ENCODE measurements at places on chromosomes 2 and 18.
A peak's percentile ranks its signal among the peaks of the same experiment; 100 is the strongest.

GRCh38 chr2:159175927-159176326 is 110.6 kb downstream of the WDSUB1 start:
- no peak for DNase-seq

DNA sequence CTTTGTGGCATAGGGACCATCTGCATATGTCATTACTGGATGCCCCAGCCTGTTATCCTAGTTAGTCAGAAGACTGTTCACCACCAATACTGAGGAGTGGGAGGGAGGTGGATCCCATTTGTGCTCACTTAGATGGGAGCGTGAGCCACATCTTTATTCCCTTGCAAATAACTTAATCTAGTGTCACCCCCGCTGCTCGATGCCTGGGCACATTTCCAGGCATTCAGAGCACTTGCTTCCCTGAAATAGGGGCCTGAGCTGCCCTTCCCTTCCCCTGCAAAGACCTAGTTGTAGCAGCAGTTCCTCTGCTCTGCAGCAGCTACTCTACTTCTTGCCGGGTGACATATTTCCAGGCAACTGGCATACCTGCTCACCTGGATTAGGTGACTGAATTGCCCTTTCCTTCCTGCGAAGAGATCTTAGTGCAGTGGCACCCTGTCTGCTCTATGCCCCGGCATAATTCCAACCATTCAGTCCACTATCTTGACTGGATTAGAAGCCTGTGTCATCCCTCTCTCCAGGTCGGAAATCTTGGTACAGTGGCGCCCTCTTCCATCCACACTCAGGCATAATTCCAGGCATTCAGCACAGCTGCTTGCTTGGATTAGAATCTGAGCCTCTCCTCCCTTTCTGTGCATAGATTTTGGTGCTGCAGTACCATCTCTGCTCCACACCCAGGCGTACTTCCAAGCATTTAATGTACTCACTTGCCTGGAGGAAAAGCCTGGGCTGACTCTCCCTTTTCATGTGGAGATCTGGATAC is 1389.1 kb upstream of the TMEFF2 start:
- DNase-seq, result peak; percentile 37

DNA sequence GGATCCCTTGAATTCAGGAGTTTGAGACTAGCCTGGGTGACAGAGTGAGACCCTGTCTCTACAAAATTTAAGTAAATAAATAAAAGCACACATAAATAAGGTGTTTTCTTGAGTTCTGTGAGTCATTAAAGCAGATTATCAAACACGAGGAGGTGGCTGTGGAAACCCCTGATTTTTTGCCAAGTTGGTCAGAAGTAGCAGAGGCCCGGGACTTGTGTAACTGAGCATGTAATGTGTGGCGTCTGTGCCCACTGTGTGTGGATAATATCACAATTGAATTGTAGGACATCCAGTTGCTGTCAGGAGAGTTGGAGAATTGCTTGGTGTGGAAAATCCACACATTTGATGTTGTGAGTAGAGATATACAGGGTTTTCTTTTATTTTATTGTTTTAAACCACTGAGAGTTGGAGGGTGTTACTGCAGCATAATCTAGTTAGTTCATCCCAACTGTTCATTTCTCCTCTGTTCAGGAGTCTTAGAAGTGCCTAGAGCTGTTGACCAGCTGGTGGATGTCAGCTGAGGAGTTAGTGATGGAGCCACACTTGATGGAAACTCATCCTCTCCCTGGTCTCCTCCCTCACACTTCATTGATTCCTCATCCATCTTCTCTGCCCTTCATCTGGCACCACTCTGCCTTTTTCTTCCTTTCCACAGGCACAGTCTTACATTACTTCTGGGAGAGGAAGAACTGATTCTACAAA is 45.9 kb upstream of the RHOB start:
- DNase-seq, result no peak

GRCh38 chr2:199309411-199309810 is 148.3 kb downstream of the SATB2 start:
- DNase-seq, result peak; percentile 79

- peak; percentile 95 for DNase-seq
These were observed 3.7 kb upstream of the TUBA4B start for GRCh38 chr2:219249203-219249980.

DNA sequence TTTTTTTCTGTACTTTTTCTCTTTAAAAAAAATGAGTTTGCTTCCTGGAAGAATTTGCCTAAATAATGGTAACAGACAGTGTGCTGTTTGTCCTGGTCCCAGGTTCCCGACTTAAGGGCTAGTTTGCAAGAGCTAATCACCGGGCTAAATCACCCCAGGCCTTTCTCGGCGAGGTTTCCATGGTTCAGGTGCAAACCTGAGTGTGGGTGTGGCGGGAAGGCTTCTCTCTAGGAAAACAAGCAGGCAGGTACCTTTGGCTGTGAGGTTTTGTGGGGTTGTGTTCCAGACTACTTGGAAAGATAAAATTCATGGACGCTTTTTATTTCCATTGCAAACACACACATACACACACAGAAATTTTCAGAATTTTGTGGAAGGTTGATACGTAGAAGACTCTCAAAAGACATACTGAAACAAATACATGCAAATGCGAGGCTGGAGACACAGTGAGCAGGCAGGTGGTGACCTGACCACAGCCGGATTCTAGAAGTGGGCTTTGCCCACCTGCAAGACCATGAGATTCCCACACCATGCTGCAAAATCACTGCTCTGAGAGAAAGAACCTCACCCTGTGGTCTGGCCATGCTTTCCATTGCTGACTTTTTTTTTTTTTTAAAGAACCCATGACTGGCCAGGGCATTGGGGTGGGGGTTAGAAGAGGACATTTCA is 815 bp downstream of the CNDP1 start:
- DNase-seq, result peak; percentile 93

GRCh38 chr2:7992612-7993602 is 688.9 kb upstream of the ID2 start:
- no peak for DNase-seq

DNA sequence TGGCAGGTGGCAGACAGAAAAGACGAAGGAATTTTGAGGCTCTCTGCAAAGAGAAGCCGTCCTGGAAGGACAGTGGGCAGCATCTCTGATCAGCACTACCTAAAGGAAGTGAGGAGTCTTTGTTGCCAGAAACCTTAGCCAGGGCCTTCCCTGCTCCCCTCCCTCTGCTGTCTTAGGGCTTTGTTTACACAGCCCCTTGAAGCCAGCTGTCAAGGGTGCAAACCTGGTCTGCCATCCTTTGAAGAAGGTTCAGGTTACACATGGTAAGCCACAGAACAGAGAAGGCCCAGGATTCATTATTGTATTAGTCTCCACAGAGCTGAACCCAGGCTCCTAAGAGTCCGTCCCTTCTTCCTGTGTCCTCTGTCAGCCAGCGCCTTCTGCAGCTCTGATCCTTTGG is 356.7 kb downstream of the TGIF1 start:
- no peak for DNase-seq

DNA sequence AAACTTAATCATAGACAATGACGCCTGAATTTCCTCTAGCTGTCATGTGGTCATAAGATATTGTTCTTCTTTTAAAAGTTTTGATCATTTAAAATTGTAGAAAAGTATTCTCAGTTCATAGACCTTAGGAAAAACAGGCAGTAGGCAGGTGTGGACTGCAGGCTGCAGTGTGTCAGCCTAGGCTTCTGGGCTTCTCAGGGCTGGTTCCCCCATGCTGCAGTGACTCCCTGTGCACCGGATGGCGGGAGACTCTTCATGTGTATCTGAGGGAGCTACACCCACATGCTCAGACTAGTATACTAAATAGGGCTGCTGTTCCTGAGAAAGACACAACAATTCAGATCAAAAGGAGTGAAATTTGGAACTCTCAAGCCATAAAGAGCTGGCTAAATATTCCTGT is 72.4 kb downstream of the PXDN start:
- DNase-seq, result no peak

GRCh38 chr2:65919550-65920188 is 487.3 kb upstream of the SPRED2 start:
- no peak for DNase-seq

DNA sequence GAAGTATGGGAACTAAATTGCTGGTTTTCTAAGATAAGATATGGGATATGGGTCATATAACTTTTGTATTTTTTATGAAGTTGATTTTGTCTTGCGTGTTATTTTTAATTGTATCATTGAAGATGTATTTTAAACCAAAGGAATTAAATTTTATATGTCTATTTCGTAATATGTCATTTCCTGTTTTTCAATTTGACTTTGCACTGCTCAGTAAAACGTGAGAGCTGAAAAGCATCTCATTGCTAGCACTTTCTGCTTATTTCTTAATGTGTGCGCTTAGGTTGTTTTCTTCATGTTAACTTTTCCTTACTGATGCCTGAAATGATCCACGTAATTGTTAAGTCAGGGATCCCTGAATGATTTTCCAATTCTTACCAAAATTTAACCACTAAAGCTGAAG is 41.2 kb upstream of the KLF11 start:
- no peak for DNase-seq

- DNase-seq, result no peak
These were observed 852.6 kb upstream of the ID2 start for GRCh38 chr2:7829241-7829640.

- DNase-seq, result no peak
These were observed 83.1 kb upstream of the CD226 start for GRCh38 chr18:70030728-70031127.

DNA sequence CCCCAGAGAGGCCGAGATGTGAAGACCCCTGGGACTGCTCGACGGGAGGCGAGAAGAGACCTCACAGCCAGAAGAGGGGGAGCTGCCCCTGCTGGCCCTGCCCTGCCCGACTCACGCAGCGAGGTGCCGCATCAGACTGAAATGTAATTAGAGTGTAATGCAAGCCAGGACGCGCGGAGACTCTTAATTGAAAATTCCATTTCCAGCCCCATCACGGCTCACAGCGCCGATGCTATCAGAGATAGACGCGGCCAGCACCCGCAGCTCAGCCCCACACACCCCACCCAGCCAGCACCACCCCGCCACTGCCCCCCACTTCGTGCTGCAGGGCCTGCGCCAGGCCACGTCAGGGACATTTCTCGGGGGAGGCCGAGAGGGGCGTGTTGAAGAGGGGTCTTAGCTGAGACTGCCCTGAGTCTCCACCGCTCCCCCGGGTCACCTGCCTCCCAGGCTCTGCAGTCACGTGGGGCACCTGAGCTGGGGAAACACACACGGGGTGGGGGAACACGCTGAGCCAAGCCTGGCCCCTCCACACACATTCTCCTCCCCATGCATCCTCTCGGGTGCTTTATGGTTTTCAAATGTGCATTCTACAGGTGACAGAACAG is 78.1 kb downstream of the TEX51 start:
- DNase-seq, result no peak

DNA sequence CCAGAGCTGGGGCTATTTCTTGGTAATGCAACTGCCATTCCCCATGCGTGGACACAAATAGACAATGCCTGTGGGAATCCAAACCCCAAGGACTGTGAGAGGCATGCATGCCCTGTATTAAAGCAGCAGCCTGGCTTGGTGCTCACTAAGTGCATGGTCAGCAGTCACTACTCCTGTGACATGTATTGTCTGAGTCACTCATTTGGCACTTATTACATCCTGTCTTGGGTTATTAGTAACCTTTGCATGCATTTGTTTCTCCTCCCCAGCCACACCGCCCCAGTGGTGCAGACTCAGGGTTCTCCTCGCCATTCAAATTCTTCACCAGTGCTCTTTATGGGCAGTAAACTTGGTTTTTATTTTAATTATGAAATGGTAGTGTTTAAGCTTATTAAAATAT is 30.2 kb downstream of the PRKCE start:
- no peak for DNase-seq

GRCh38 chr2:209633911-209634310 is 137.7 kb upstream of the UNC80 start:
- no peak for DNase-seq

- no peak for DNase-seq
These were observed 105.9 kb downstream of the ANKRD44 start for GRCh38 chr2:197204519-197205250.

DNA sequence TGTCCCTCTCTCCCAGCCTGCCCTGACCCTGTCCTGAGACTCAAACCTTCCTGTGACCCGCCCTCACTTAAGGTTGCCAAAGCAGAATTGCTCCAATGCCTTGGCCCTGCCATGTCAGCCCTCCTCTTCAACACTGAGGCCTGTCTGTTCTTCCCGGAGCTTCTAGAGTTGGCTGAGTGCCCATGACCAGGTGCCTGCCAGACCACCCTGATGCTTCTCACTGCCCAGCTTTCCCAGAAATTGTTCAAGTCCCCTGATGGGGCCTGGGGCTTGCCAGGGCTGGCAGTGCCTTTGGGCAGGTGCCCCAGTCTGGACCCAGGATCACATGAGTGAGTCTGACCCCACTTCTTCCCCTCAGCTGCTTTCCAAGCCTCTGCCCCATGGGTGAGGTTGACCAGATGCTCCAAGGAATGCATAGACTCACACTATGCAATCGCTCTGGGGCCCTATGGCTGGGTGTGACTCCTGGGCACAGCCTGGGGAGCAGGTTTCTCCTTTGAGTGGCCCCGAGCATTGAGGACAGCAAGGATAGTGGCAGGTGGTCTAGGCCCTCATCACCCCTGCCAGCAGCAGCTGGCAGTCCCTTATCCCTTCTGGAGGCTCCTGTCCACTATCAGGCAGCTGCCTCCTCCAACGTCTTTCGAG is 3.1 kb upstream of the INPP5D start:
- DNase-seq, result no peak

- no peak for DNase-seq
These were observed 58.4 kb downstream of the TMEM247 start for GRCh38 chr2:46537624-46538295.

GRCh38 chr18:32025744-32026143 is 7.1 kb downstream of the RNF125 start:
- no peak for DNase-seq

DNA sequence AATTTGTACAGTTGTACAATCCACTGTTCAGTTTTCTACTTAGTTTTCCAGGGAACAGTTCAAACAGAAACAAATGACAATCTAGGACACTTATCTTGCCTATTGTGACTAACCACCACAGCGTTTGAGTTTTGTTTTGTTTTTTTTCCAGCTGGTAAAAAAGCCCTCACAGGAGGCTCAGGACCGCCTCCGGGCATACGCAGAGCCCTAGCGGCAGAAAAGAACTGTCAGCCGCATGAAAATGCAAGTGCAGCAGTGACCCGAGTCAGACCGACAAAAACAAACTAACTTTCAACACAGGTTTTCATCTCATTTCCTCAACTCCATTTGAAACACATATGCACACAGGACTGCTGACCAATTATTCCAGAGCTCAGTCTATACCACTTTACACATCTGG is 68.6 kb downstream of the STEAP3 start:
- DNase-seq, result peak; percentile 89

DNA sequence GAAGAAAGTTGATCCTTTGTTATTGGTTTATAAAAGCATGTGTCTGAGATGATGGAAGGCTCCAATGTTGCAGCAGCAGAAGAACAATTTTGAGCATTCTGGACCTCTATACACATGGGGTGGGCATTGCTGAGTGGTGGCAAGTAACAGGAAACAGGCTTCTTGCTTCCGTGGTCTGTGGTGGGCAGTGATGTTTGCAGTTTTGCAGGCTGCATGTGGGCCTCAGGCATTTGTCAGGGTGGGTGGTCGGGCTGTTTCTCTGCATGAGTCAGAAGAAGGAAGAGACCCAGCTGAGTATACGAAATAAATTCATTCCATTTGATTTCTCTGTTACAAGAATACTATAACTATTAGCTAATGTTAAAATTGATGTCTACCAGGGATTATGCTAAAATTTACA is 239.5 kb upstream of the COL3A1 start:
- DNase-seq, result no peak

GRCh38 chr2:191434072-191434471 is 188.9 kb downstream of the MYO1B start:
- DNase-seq, result no peak

- no peak for DNase-seq
These were observed 89.2 kb downstream of the FAM124B start for GRCh38 chr2:224312741-224313140.

GRCh38 chr18:24669015-24669414 is 208.6 kb downstream of the HRH4 start:
- DNase-seq, result no peak

GRCh38 chr2:174839662-174840061 is 75.4 kb upstream of the CHRNA1 start:
- no peak for DNase-seq

Data from NCI-H526 (cell line).